Fibroblast of the aortic adventitia (primary cell): ENCODE measurements at places on chromosomes 12 and 14. TPM values are rescaled to one million over a fixed set of nuclear protein-coding genes. Genes with fewer than 3 reads are reported as not detected.

Gene AQP6
- total RNA-seq = 0.09 TPM in 1 of 2 replicates, not detected in the other

Gene HNF1A
- total RNA-seq = 0.09 TPM in 1 of 2 replicates, not detected in the other

Gene CLEC2D
- total RNA-seq = 4.6 and 16.7 TPM in 2 replicates

Gene HCAR2
- total RNA-seq = 0.25 TPM in 1 of 2 replicates, not detected in the other

Gene OR4E2
- total RNA-seq = 0.33 TPM in 1 of 2 replicates, not detected in the other

Gene TUNAR
- total RNA-seq = not detected in 2 replicates

Gene HOTAIR
- total RNA-seq = not detected in 2 replicates

Gene SCYL2
- total RNA-seq = 49.1 and 49.4 TPM in 2 replicates

Gene KRT8
- 5.4 and 15.4 TPM in 2 replicates for total RNA-seq

Gene SERPINA5
- total RNA-seq = 0.09 TPM in 1 of 2 replicates, not detected in the other

Gene BCL2L14
- total RNA-seq = not detected in 2 replicates

Gene KRT73
- not detected in 2 replicates for total RNA-seq

Gene SLC25A21
- 0.49 and 1.2 TPM in 2 replicates for total RNA-seq

Gene SDR9C7
- total RNA-seq = not detected in 2 replicates

Gene LRIG3
- total RNA-seq = 88.8 and 197 TPM in 2 replicates

Gene PPM1H
- 0.98 and 1.3 TPM in 2 replicates for total RNA-seq

Gene ADCY4
- total RNA-seq = 1.2 and 6.3 TPM in 2 replicates

Gene KCNH5
- total RNA-seq = 0.36 TPM in 1 of 2 replicates, not detected in the other

Gene TULP3
- 33.3 and 56.6 TPM in 2 replicates for total RNA-seq

Gene KCNH3
- total RNA-seq = 0.08 and 0.18 TPM in 2 replicates

Gene EP400
- total RNA-seq = 11.4 and 14.7 TPM in 2 replicates

Gene CD163L1
- 0.08 and 0.36 TPM in 2 replicates for total RNA-seq

Gene CCDC38
- not detected in 2 replicates for total RNA-seq

Gene KRT80
- 0.25 and 0.36 TPM in 2 replicates for total RNA-seq

Gene AICDA
- total RNA-seq = not detected in 2 replicates

Gene OR6C2
- not detected in 2 replicates for total RNA-seq

Gene GPHN
- total RNA-seq = 6.5 and 18.8 TPM in 2 replicates

Gene SALL2
- 5.3 and 9.0 TPM in 2 replicates for total RNA-seq

Gene AHNAK2
- total RNA-seq = 78.4 and 164 TPM in 2 replicates

Gene CLEC1A
- total RNA-seq = 0.16 TPM in 1 of 2 replicates, not detected in the other

Gene CLEC2A
- not detected in 2 replicates for total RNA-seq

Gene NKX2-1
- not detected in 2 replicates for total RNA-seq

Gene SLC6A15
- total RNA-seq = 8.9 and 53.3 TPM in 2 replicates

Gene PSME1
- 84.8 and 117 TPM in 2 replicates for total RNA-seq

Gene TMCC3
- total RNA-seq = 0.65 and 0.72 TPM in 2 replicates

Gene CD4
- total RNA-seq = 1.6 TPM in 1 of 2 replicates, not detected in the other

Gene STAC3
- 0.90 and 3.8 TPM in 2 replicates for total RNA-seq

Gene ANKS1B
- 1.5 and 47.0 TPM in 2 replicates for total RNA-seq

Gene LGR5
- 7.8 TPM in 1 of 2 replicates, not detected in the other for total RNA-seq
